Brain microvascular endothelial cell (primary cell): ENCODE measurements at places on chromosomes 13 and 19.

DNA sequence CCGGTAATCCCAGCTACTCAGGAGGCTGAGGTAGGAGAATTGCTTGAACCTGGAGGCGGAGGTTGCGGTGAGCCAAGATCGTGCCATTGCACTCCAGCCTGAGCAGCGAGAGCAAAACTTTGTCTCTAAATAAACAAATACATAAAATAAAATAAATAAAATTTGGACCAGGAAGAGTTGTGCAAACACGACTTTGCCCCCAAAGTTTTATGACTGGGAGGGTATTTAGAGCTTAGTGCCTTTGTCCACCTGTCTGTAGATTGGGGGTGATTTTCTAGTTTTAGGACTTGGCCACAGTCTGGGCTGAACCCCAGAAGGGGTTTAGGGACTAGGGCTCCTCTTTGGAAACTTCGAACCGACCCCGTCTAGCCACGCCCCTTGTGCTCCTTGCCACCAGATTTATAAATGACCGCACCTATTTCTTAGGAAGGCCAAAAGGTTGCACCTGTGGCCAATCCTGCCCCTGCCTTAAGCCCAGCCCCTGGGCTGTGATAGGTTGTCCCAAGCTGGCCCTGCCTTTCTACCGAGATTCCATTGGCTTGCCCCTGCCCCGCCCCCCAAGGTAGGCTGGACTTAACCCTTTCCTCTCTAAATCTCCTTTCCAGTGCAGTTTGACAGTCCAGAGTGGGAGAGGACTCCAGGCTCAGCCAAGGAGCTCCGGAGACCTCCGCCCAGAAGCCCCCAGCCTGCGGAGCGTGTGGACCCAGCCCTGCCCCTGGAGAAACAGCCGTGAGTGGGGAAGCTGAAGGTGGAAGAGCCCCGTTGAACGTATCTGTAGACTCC is 5.3 kb downstream of the SHD start:
- DNase-seq = peak; percentile 9

DNA sequence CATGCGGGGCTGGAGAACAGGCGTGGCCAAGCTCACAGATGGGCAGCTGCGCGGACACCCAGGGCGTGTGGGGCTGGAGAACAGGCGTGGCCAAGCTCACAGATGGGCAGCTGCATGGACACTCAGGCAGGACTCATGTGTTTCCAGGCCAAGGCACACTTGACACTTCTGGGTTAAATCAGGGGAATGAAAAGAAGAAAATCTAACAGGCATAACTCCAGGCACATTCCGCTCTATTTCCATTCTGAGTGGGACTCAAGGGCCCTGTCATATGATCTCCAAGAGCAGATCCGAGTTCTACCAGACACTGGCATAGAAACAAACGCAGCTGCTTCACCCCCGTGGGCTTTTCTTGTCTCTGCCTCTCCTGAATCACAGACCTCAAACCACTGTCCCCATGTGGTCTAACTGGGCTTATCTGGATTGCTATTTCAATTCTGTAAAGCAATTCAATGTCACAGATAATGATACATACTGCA is 17.4 kb upstream of the C13orf46 start:
- DNase-seq = no peak

DNA sequence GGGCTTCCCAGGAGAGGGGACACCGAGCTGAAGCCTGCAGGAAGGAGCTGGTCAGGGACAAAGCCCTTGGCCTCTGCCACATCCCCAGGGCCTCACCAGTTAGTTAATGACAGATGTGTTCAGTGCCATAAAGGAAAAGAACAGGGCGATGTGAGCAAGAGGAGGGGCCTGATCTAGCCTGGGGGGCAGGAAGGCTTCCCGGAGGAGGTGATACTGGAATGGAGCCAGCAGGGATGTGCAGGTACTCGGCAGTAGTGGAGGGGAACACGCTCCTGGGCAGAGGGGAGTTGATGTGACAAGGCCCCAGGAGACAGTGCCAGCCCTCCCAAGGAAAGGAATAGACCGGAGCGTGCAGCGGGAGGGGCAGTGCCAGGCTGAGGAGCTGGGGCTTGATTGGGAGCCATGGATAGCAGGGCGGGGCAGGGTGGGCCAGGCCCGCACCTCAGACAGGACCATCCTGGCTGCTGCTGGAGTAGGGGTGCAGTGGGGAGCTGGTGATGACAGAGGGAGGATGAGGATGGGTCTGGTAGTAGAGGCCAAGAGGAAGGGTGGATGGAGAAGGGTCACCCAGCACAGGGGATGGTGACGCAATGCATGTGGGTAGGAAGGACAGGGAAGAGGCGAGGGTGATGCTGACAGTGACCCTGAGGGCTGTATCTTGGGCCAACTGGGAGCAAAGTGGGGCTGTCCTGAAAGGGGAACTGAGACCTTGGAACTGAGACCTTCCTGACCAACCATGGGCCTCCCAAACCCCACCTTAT is 4.1 kb downstream of the C19orf33 start:
- no peak for DNase-seq

- no peak for DNase-seq
Measured at GRCh38 chr13:34000955-34001354, 183.0 kb downstream of the RFC3 start.

GRCh38 chr19:10344780-10345179 is 5.4 kb upstream of the ICAM3 start:
- DNase-seq = peak; percentile 16

DNA sequence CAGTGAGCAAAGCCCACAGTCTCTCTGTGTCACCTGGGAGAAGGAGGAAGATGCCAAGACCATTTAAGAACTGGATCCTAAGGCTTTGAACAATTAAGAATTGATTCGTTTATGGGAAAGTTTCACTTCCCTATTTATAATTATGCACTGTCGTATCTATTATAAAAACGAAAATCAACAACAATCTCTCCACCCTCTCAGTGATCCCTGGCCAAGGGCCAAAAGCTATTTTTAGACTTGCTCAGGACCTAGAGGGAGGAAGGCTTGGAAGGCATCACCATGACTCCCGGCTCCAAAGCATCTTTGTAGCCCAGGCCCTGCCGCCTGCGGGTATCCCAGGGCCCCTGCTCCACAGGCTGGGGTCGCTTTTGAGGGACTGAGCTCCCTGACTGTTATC is 1.3 kb downstream of the RHPN2 start:
- DNase-seq = no peak

- DNase-seq = no peak
Measured at GRCh38 chr19:9043524-9043923, 33.3 kb upstream of the MUC16 start.
